ENCODE measurements at places on chromosomes 12 and 14. TPM values are rescaled to one million over a fixed set of nuclear protein-coding genes. Genes with fewer than 3 reads are reported as not detected.

The FAM186B gene
- 0.22 TPM for polyA plus RNA-seq

The CMA1 gene
- not detected for polyA plus RNA-seq

The CCND2 gene
- polyA plus RNA-seq: 35.0 TPM

The TMEM229B gene
- polyA plus RNA-seq: 1.2 TPM

The PTPN6 gene
- polyA plus RNA-seq: 67.3 TPM

The KLRC2 gene
- not detected for polyA plus RNA-seq

The NPFF gene
- not detected for polyA plus RNA-seq

GRCh38 chr12:76410781-76411180 is 62.6 kb upstream of the BBS10 start:
- H3K27ac ChIP-seq: no peak overlapping the region
- no peaks in the 10 kb centered on the region for H3K36me3 ChIP-seq
- no peak overlapping the region for H3K4me3 ChIP-seq
- H3K4me1 ChIP-seq: no peaks in the 10 kb centered on the region

DNA sequence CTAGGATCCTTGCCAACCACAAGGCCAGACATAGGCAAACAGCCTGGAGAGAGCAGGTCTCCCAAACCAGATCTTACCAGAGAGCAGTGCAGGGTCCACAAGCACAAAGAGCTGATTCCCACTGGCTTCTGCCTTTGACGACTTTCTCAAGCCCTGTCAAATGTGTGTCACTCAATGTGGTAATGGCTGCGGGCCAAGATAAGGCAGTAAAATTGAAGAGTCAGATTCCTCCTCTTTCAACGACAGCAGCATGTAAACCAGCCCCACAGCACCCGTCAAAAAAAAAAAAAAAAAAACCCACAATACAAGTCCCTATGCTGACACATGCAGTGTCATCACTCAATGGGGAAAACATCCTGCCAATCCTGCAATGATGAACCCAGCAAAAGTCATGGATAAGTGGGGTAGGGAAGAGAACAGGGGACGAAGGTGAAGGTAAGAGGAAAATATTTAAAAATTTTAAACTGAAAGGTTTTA is at the start of gene STON2:
TSS of gene STON2 (minus strand) at position 123 of the 477 bp plus-strand sequence. CDS start 1,942 bp downstream, outside the sequence.
- no peaks in the 10 kb centered on the region for H3K27me3 ChIP-seq
- H3K4me3 ChIP-seq: no peak within 1 kb of the TSS
- H3K27ac ChIP-seq: peak within 1 kb of the TSS; percentile 52
- H3K36me3 ChIP-seq: no peaks in the 10 kb centered on the region
- DNase-seq: no peak

- H3K36me3 ChIP-seq: no peaks in the 10 kb centered on the region
- H3K4me3 ChIP-seq: no peak overlapping the region
- no peak for DNase-seq
- H3K4me1 ChIP-seq: peaks cover 16% of the 10 kb centered on the region
- no peaks in the 10 kb centered on the region for H3K27me3 ChIP-seq
- H3K27ac ChIP-seq: no peak overlapping the region
Measured at GRCh38 chr14:56159066-56159465, 40.9 kb downstream of the PELI2 start.

GRCh38 chr12:80187660-80188090 is 88.3 kb downstream of the OTOGL start:
- peak overlapping the region; percentile 86 for H3K27ac ChIP-seq
- no peak for DNase-seq
- no peaks in the 10 kb centered on the region for H3K4me1 ChIP-seq
- no peak overlapping the region for H3K4me3 ChIP-seq

- H3K27ac ChIP-seq: peak overlapping the region; percentile 81
- no peaks in the 10 kb centered on the region for H3K36me3 ChIP-seq
- peaks cover 39% of the 10 kb centered on the region for H3K4me1 ChIP-seq
Measured at GRCh38 chr12:109998241-109998903, 858 bp upstream of the ANKRD13A start.

DNA sequence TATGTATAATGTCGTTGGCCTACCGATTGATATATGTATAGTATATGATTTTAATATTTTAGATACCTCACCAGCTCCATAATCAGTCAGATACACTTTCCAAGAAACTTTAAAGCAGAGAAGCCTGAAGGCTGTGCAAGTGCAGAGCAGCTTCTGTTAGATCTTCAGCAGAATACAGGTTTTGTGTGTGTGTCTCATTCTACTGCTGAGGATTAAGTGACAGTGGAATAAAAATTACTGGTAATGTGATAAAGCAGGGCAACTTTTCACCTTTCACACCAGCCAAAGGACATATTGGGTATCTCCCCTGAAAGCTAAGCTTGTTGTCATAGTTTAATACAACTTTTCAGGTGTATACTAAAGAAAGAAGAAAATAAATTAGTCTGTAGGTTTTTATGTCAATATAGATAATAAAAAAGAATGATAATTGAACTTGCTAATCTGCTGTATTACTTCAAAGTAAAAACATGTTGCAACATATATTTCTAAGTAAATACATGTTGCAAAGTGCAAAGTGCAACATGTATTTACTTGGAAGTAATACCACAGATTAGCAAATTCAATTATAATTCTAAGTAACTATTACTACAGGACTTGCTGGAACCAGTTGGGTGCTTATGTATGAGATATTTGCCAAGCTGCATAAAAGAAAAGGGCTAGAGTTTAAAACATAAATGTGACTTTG is 128.3 kb downstream of the SLC16A7 start:
- no peak for DNase-seq
- H3K4me3 ChIP-seq: no peak overlapping the region
- no peaks in the 10 kb centered on the region for H3K36me3 ChIP-seq
- H3K4me1 ChIP-seq: no peaks in the 10 kb centered on the region
- no peak overlapping the region for H3K27ac ChIP-seq
- no peaks in the 10 kb centered on the region for H3K27me3 ChIP-seq

DNA sequence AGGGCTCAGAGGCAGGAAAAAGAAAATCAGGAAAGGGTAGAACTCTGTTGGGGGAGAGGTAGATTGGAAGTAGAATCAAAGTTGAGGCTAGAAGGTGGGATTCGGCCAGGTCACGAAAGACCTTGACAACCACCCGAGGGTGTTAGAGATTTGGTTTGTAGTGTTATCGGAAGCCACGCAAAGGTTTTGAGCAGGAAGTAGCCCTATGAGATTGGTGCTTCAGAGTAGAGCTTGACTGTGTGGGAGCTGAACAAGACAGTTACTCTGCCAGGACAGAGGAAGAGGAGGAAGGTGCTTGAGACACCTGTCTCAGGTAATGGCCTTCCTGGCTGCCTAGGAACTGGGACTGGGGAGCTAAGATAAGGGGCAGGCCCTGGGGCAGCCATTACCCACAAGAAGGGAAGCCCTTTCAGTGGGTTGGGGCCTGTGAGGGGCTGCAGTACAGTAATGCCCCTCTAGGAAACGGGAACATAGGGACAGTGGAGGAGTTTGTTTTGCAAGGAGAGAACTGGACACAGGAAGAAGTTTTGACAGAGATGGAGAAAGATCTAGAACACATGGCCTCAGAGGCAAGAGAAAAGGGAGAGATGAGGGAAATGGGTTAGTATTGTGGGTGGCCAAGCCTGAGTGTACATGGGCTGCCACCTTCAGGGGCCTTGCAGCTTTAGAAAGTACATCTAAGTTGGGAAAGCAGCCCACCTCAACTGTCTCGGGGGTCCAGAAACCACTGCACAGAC is 73.5 kb downstream of the RIN3 start:
- peaks cover 5% of the 10 kb centered on the region for H3K36me3 ChIP-seq
- peak overlapping the region; percentile 85 for H3K27ac ChIP-seq
- H3K27me3 ChIP-seq: no peaks in the 10 kb centered on the region
- no peaks in the 10 kb centered on the region for H3K4me1 ChIP-seq
- peak; percentile 39 for DNase-seq
- no peak overlapping the region for H3K4me3 ChIP-seq

GRCh38 chr12:53454707-53455106 is 2.8 kb downstream of the PCBP2 start:
- H3K36me3 ChIP-seq: peaks cover 52% of the 10 kb centered on the region
- no peak overlapping the region for H3K27ac ChIP-seq
- no peak for DNase-seq
- H3K4me1 ChIP-seq: no peaks in the 10 kb centered on the region

DNA sequence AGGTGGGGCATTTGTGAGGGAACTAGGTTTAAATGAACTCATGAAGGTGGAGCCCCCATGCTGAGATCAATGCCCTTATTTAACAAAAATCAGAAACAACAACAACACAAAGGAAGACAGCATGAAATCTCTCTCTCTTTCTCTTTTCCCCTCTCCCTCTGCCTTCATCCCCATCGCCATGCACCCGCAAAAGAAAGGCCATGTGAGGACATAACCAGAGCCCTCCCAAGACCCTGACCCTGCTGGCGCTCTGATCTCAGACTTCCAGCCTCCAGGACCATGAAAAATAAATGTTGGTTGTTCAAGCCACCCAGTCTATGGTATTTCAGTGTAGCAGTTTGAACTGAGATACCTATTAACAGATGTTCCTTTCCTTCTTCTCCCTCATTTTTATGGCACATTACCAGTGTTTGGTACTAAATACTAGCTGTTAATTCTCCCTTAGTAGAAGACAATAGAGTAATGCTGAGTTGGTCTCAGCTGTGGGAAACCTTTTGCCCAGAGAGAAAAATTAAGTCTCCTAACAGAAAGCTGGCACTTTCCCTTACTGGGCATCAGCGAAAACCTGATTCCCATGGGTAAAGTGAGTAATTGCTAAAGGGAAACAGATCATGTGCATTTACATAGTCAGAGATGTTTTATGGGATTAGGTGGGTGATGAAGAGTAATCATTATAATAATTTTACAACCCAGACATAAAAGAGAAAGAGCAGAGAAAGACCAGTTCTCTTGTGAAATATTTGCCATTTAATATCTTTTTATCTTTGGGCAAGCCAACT is 264.0 kb upstream of the PLEKHG7 start:
- no peak overlapping the region for H3K4me3 ChIP-seq
- H3K36me3 ChIP-seq: no peaks in the 10 kb centered on the region
- DNase-seq: no peak
- H3K27me3 ChIP-seq: no peaks in the 10 kb centered on the region

DNA sequence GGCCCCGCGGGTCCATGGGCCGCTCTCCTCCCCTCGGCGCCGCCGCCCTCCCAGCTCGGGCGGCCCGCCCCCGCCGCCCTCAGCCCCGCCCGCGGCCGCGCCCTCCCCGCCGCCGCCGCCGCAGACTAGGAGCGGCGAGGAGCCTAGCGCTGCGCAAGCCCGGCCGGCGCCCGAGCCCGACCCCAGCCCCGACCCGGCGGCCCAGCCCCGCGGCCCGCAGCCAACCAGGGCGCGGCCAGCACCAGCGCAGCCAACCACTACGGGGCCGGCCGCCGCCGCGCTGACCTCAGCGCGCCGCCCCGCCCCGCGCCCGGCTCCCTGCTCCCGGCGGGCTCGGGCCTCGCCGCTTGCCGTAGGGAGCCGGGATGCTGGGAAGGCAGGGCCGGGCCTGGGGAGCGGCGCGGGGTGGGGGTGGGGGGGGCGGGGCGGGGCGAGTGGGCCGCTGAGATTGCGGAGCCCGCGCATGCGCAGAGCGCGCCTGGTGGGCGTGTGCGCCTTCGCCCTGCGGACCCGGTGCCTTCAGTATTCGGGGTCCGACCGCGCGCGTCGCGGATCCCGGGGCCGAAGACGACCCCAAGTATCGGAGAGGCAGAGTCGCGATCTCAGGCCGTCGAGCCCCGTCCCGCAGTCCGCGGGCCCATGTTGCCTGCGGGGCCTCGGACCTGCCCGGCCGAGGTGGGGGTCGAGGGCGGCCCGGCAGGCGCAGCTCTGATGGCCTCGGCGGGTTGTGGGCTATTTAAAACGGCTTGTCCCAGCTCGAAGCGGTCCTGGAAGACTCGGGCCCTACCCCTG is at the start of gene CDC42BPB:
TSS of gene CDC42BPB (minus strand) at position 178 of the 792 bp plus-strand sequence. CDS start 376 bp downstream, outside the sequence.
- peak within 1 kb of the TSS; percentile 98 for H3K4me3 ChIP-seq
- DNase-seq: peak; percentile 94
- H3K36me3 ChIP-seq: no peaks in the 10 kb centered on the region
- H3K27ac ChIP-seq: peak within 1 kb of the TSS; percentile 89

DNA sequence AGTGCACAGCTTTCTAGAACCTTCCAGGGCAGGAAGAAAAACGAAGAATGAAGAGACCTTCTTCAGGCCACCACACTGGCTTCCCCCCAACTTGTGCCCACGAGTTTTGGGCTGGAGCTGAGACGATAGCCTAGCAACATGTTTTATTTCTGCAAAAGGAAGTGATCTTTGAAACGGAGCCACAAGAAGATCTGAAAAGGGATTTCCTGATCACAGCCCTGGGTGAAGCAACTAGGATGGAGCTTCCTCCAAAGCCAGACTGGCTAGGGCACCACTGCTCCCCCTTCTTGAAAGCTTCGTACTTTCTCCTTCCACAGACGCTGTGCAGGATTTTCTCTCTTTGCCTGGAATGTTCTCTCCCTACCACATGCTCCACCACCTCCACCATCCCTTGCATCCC is 418.3 kb downstream of the MED13L start:
- H3K4me1 ChIP-seq: no peaks in the 10 kb centered on the region
- no peaks in the 10 kb centered on the region for H3K27me3 ChIP-seq
- no peaks in the 10 kb centered on the region for H3K36me3 ChIP-seq
- H3K4me3 ChIP-seq: no peak overlapping the region
- no peak overlapping the region for H3K27ac ChIP-seq

- no peaks in the 10 kb centered on the region for H3K4me1 ChIP-seq
- no peaks in the 10 kb centered on the region for H3K36me3 ChIP-seq
- H3K27me3 ChIP-seq: no peaks in the 10 kb centered on the region
- H3K27ac ChIP-seq: no peak overlapping the region
Measured at GRCh38 chr14:72775923-72776554, 117.9 kb downstream of the DPF3 start.

DNA sequence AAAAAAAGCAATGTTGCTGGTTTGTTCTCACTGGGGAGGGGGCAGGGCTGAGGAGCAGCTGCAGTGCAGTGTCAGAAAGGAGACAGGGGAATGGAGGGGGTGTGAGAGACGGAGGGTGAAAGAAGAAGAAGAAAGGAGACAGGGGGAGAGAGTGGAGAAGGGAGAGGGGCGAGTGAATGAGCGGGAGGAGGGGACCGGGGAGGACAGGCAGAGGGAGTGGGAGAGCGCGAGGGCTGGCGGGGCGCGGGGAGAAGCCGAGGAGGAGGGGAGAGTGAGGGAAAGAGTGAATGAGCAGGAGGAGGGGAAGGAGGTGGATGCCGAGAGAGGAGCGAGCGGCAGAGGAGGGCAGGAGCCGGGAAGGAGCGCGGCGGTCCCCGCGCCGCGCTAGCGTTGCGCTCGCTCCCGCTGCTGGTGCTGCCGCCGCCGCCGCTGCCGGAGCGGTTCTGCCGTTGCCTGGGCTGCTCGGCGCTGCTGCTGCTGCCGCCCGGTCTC is at the start of gene NOVA1:
TSS of gene NOVA1 (minus strand) at position 445 of the 492 bp plus-strand sequence. CDS start 597 bp downstream, outside the sequence.
- H3K4me1 ChIP-seq: no peaks in the 10 kb centered on the region
- no peak for DNase-seq
- no peaks in the 10 kb centered on the region for H3K27me3 ChIP-seq
- peak within 1 kb of the TSS; percentile 73 for H3K4me3 ChIP-seq

- no peak for DNase-seq
- no peaks in the 10 kb centered on the region for H3K36me3 ChIP-seq
- no peaks in the 10 kb centered on the region for H3K4me1 ChIP-seq
- H3K27me3 ChIP-seq: no peaks in the 10 kb centered on the region
Measured at GRCh38 chr14:73700325-73700724, 13.9 kb downstream of the PNMA1 start.

- peaks cover 1% of the 10 kb centered on the region for H3K27me3 ChIP-seq
- no peak overlapping the region for H3K27ac ChIP-seq
- H3K4me1 ChIP-seq: peaks cover 14% of the 10 kb centered on the region
- H3K4me3 ChIP-seq: no peak overlapping the region
Measured at GRCh38 chr14:100891051-100891450, 12.5 kb downstream of the RTL1 start.
